ENCODE measurements at places on chromosomes 2 and 18.

DNA sequence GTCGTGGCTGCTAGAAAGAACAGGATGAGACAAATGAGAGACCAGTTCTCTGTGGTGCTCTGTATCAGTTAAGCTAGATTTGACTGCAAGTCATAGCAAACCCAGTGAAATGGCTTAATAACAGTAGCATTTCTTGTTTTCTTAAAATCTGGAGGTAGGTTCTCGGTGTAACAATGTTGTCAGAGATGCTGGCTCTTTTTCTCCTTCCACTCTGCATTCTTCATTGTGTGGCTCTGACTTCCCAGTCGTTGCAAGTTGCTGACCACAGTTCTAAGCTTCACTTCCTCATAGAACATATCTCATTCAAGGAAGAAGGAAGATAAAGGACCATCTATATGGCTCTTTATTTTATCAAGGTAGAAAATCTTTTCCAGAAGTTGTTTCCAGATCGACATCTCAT, 7.9 kb upstream of the CKAP2L start:
- DNase-seq = no peak

DNA sequence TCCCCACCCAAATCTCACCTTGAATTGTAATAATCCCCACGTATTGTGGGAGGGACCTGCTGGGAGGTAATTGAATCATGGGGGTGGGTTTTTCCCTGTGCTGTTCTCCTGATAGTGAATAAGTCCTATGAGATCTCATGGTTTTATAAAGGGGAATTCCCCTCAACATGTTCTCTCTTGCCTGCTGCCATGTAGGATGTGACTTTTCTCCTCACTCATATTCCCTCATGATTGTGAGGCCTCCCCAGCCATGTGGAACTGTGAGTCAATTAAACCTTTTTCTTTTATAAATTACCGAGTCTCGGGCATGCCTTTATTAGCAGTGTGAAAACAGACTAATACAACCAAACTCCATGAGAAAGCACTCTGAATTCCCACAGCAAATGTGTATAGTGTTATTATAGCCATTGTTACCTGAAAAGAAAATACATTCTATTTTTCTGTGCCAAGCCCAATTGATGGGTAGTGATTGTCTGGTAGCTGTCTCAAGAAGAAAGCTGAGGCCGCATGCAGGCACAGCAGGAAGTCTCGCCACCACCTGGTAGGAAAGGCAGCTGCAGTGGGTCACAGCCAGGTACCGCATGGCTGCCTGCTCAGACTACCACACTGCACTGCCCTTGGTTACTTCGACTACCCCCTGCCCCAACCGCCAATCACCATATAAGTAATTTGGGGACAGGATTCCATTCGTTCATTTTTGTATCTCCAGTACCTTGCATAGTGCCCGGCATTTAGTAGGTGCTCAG, 10.3 kb upstream of the ZBTB7C start:
- no peak for DNase-seq

- DNase-seq = no peak
These were observed 316.5 kb downstream of the MTX2 start for GRCh38 chr2:176585791-176586190.

DNA sequence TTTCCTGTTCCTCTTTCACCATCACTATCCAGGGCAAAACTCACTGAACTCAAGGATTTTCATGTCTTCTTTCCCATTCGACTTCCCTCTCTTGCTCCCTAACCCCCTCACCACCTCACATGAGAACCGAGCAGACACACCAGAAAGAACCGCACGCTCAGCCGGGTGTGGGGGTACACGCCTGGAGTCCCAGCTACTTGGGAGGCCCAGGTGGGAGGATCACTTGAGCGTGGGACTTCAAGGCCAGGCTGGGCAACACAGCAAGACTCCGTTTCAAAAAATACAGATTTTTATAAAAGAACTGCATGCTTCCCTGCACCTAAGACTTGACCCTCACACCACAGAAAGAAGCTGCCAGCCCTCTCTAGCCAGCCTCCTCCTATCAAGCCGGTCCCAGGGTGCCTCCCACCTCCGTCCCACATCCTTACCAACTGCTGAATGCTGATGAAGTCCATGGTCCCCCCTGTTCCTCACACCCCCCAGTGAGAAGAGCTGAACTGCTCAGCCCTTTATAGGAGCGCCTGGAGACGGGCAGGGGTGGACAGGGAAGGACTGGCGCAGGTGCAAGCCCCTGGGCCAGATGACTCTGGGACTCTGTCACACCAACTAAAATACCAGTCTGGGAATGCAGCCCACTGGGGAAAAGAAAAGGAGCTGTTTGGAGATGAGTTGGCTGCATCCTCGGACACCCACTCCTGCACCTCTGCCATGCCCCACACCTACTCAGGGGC, at the start of gene ANKRD23:
TSS of gene ANKRD23 (minus strand) at position 484 of the 731 bp plus-strand sequence. CDS start at position 455, 29 bp downstream.
- no peak for DNase-seq

- DNase-seq = no peak
These were observed 219.2 kb downstream of the MTX2 start for GRCh38 chr2:176488431-176488830.

DNA sequence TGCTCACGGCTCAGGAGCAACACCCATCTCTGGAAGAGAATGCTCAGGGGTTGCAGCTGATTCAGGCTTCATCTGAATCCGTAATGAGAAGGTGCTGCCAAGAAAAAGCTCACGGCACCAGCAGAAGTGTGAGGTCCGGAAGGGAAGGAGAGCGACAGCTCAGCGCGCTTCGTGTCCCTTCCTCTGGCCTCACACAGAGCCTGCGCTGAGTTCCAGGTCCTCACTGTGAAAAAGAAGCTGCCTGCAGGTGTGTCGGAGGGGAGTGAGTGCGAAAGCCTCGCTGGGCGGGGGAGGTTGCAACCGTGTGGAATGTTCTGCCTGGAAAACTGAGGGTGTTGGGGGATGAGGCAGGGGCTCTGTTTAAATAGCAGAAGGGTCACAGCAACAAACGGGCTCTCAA, 76.2 kb upstream of the TWIST2 start:
- no peak for DNase-seq

DNA sequence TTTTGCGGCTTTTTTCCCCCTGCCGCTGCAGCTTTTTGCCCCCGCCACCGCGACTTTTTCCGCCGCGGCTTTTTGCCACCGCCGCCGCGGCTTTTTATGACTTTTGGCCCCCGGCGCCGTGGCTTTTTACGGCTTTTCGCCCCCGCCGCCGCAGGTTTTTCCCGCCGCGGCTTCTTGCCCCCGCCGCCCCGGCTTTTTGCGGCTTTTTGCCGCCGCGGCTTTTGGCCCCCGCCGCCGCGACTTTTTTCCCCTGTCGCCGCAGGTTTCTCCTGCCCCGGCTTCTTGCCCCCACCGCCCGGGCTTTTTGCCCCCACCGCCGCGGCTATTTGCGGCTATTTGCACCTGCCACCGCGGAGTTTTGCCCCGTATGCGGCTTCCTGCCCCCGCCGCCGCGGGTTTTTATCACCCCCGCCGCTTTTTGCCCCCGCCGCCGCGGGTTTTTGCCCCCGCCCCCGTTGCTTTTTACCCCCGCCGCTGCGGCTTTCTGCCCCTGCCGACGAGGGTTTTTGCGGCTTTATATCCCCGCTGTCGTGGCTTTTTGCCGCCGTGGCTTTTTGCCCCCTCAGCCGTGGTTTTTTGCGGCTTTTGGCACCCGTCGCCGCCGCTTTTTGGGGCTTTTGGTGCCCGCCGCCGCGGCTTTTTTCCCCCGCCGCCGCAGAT, 2750.9 kb downstream of the RPIA start:
- peak; percentile 59 for DNase-seq

DNA sequence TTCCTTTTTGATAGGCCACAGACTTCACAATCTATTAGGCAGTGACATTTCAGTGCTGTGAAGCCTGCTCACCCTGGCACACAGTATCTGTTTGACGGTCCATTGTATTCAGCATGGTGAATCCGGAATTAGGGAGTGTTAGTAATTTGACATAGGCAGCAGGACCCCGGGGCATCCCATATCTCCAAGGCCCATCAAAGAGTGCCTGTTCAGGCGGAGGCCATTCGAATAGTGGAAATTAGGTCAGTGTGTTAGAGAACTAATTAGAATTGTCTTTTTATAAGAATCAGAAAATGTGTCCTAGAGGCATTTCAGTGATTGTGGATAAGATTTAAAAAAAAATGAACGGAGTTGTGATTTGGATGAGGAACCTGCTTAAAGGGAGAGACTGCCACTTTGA, 818.8 kb upstream of the SOX11 start:
- no peak for DNase-seq

DNA sequence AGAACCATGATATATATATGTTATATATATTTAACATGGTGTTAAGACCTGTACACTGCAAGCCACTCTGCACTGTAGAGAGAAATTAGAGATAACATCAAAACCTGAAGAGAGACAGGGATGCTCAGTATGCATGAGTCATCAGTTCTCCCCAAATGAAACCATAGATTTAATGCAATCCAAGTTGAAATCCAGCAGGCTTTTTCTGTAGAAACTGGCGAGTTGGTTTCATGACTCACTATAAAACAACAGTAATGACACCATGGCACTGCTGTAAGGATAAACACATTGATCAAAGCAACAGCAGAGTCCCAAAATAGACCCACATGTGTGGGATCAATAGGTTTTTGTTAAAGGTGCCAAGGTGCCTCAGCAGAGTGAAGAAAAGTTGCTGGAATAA, 65.8 kb downstream of the RTP5 start:
- DNase-seq = no peak

- no peak for DNase-seq
These were observed 145.7 kb upstream of the KLF7 start for GRCh38 chr2:207311316-207312005.

DNA sequence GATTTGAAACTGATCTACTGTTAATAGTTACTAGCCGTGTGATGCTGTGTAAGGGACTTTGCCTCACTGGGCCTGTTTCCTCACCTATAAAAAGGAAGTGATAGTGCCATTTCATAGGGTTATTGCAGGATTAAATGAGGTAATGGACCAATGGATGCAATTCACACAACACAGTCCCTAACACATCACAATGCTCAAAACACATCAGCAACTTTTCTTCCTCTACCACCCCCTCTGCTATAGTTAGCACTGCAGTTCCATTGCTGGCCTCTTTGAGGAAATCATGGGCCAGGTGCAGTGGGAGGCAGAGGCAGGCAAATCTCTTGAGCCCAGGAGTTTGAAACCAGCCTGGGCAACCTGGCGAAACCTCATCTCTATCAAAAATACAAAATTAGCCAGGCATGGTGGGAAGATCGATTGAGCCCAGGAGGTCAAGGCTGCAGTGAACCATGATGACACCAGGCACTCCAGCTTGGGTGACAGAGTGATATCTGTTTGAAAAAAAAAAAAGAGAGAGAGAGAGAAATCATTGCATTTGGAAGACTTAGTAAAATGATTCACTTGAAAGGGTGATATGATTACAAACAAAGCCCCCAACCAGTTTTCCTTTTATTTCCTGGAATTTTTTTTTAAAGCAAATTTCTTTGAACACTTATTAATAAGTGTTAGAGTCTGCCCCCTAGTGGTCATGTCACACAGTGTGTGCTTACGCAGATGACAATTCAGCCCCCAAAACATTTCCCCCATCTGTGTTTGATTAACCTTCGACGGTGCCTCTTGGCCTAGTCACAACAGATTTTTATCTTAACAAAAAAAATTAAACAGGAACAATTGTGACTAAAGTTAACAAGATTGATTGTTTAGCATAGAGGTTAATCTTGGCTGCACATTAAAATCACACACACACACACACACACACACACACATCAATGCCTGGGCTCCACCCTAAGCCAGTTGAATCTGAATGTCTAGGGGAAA, 88.6 kb upstream of the BCL11A start:
- DNase-seq = no peak

DNA sequence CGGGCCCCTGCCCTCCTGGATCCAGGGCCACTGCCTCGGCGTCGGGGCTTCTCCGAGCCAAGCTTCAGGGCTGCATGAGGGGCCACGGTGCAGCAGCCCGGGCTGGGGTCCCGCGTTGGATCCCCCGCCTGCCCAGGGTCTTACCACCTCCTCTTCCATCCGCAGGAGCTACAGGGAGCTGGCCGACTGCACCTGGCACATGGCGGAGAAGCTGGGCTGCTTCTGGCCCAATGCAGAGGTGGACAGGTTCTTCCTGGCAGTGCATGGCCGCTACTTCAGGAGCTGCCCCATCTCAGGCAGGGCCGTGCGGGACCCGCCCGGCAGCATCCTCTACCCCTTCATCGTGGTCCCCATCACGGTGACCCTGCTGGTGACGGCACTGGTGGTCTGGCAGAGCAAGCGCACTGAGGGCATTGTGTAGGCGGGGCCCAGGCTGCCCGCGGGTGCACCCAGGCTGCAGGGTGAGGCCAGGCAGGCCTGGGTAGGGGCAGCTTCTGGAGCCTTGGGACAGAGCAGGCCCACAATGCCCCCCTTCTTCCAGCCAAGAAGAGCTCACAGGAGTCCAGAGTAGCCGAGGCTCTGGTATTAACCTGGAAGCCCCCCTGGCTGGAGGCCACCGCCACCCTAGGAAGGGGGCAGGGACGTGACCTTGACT, 52.1 kb downstream of the RAMP1 start:
- DNase-seq = no peak

GRCh38 chr2:28088970-28089369, 198.4 kb downstream of the BABAM2 start:
- DNase-seq = no peak

DNA sequence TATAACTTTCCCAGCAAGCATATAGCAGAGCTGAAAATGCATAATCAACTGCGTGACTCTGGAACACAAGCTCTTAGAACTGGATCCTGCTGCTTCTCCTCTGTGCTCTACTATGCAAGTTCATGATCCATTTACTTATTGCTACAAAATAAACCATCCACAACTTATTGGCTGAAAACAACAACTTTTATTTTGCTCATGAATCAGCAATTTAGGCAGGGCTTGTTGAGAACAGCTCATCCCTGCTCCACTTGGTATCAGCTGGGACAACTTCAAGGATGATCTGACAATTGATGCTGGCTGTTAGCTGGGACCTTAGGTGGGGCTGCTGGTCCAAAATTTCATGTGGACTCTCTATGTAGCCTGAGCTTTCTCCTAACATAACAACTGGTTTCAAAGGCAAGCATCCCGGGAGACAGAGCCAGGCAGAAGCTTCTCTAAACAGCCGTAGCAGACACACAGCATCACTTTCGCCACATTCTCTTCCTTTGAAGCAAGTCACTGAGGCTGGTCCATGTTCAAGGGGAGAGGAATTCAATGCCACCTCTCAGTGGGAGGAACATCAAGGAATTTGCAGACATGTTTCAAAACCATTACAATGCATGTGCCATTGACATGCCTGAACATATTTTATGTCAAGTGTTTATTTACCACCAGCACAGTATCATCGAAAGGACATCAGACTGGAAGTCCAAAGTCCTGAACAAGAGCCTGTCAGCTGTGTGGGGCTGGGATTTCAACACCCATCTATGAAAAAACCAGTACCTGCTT, 153.1 kb upstream of the PKDCC start:
- DNase-seq = no peak

- DNase-seq = peak; percentile 30
These were observed 80.5 kb downstream of the NFATC1 start for GRCh38 chr18:79476031-79476917.
